Stimulated activated CD8-positive, alpha-beta memory T cell treated with anti-CD3 and anti-CD28 coated beads, Interleukin-15, amount 100 ng/mL, for 48 hours (primary cell): ENCODE measurements at places on chromosomes 12 and 14.

DNA sequence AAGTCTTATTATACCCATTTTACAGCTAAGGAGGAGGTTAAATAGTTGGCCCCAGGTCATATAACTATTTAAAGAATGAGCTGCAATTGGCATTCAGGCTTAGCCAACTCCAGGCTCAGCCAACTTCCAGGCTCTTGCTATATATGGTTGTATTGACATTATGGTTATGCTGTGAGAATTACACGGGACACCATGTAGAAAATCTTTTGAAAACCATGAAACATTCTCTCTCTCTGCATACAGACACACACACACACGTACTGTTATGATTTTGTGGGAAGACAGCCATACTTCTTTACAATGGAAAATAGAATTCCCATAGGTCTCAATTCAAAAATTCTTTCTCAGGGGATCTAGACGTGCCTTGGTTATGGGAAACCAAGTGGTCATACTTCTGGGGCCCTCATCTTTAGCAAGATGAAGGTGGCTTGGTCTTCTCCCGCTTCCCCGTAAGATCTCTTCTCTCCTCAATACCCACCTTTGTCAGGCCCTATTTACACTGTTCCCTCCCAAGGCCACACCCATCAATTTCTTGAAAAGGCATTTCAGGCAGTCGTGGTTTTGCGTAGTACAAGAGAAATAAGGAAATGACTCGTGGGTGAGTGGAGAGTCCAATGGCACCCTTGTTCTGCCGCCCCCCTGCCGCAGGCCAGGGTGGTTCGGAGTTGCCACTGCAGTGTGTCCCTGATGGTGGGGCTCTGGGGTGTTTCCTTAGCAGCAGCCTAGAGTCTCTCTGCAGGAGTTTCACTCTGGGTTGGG is 10.0 kb upstream of the GPRC5A start:
- DNase-seq, result no peak

- no peak for DNase-seq
Measured at GRCh38 chr14:38205119-38205813, 2.4 kb upstream of the SSTR1 start.

- no peak for DNase-seq
Measured at GRCh38 chr12:115364921-115365320, 680.9 kb upstream of the TBX3 start.

DNA sequence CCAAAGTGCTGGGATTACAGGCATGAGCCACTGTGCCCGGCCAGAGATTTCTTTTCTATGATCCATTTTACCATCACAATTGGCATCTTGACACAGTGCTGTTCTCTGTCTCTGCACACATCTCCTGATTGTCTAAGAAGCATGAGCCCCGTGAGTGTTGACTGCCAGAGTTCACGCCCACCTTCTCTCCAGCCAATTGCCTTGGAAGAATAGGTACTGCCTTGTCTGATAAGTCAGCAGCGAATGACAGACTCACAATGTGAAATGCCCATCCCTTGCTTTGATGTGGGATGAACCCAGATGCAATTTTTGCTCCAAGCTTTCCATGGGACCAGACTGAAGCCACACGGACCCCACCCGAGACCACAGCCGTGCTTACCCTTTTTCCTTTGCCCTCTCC is 19.3 kb downstream of the EIF5 start:
- DNase-seq, result no peak

DNA sequence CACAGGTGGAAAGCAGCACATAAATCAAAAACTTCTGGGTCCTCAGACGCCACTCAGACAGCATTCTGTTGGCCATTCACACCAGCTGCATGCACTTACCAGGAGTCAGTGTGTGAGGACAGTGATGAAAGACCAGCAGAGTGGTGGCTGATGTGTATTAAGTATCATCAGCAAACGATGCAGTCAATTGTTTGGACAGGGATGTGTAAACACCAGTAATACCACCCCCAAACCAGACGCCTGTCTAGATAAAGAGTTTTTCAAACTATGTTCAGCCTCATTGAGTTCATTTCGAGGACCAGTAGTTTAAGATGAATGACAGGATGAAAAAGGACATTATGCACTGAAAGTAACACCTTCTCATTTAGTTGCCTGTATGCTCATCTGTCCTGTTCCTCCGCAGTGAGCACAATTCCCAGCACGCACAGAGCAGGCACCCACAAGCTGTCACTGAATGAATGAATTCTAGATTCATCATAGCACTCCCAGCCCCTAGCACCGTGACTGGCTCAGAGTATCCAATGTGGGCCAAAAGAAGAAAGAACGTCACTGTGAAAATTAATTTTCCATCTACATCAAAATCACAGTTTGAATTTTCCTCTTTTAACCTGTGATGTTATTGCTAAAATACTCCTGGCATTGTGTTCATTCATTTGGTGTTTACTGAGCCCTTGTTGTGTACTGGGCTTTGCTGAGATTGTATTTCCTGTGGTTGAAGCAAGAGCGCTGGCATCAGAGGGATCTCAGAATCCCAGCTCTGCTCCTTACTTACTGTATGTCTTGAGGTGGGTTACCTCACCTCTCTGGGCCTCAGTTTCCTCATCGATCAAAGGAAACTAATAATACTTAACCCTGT is 124.8 kb upstream of the NOS1 start:
- no peak for DNase-seq

DNA sequence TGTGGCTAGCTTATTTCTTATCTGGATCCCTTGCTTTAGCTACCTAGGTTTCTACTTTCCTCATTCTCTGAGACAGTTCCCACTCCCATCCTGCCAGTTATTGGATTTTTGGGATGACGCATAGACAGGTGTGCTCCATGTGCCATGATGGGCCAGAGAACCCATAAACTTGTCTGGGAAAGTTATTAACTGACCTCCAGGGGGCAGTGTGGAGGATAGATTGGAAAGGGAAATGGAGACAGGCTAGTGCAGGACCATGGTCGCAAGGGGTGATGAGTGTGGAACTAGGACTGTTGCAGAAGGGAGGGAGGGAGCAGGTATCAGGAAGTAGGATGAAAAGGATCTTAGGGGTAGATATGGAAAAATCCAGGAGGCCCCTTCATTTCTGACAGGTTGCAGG is 80.3 kb downstream of the ESRRB start:
- DNase-seq, result peak; percentile 5

DNA sequence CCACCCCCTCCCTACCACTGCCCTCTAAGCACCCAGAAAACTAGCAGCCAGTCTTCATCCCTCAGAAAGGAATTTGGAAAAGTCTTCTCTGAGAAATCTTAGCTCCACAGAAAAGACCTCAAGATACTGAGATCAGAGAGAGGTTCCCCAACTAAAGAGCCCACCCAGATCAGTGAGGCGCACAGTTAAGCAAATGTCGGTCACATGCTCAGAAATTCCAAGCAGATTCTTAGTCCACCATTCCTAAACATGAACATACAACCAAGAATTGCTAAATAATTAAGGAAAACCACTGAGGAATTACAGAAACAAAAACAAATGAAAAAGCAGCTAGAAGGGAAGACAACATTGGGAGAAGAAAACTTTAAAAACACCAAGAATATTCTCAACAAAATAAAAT is 32.3 kb downstream of the MED13L start:
- DNase-seq, result no peak

- DNase-seq, result no peak
Measured at GRCh38 chr14:65346895-65347294, 65.6 kb upstream of the FUT8 start.

GRCh38 chr14:93954900-93955849 is 21.2 kb downstream of the ASB2 start:
- DNase-seq, result no peak

DNA sequence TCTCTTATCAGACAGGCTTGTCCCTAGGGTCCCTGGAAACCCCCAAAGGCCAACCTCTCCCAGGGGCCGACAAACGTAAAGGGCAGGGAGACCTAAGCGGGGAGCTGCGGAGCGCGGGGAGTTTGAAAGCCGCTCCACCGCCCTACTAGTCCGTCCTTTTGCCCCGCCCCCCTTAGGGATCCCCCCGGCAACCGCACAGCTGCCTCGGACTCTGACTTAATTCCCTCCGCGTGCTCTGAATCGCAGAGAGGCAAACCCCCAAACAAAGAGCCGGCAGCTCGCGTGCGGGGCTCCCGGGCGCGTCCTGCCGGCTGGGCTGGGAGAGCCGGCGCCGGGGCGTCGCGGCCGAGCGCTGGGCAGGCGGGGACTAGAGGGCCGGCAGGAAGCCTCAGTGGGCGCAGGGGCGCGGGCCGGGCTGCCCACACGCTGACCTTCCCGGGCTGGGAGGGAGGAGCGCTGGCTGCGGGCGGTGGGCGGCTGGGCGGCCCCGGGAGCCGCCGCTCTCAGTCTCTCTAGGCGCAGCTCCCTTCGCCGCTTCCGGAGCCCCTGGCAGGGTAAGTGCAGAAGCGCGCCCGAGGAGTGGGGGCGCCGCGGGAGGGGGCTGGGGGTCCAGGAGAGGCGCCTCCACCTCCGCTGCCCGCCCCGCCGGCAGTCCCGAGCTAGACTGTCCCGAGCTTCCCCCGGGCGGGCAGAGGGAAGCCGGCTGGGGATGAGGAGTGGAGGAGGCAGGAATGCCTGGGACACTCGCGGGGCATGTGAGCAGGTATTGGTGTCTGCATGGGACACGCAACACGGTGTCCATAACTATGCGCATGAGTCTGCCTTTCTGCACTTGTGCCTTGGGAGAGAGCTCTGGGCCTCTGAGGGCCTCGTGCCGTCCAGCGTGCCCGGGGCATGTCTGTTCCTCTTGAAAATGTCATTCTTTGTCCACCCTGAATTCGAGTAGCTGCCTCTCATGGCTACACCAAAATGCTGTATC is at the start of gene TSPAN11:
Gene TSPAN11, plus strand, starts transcription at position 506 of the 979 bp plus-strand sequence. CDS start 27,244 bp downstream, outside the sequence.
- DNase-seq, result no peak

DNA sequence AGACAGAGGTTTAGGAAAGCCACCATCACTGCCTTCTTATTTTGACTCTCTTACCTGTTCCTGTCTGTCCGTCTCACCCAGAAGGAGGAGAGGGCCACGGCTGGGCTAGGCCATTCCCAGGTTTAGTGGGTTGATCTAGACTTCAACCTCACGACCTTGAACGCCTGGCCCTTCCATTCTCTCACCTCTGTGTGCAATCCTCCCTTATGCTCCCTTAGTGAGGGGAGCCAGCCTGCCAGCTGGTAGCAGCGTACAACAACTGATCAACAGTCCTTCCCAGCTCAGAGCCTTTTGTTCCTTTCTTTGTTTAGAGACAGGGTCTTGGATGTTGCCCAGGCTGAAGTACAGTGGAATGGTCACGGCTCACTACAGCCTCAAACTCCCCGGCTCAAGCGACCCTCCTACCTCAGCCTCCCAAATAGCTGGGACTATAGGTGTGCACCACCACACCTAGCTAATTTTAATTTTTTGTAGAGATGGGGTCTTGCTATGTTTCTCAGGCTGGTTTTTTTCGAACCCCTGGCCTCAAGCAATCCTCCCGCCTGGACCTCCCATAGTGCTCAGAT is 123.9 kb downstream of the ZNF664 start:
- no peak for DNase-seq

GRCh38 chr12:1776170-1776921 is 44.0 kb upstream of the LRTM2 start:
- no peak for DNase-seq

DNA sequence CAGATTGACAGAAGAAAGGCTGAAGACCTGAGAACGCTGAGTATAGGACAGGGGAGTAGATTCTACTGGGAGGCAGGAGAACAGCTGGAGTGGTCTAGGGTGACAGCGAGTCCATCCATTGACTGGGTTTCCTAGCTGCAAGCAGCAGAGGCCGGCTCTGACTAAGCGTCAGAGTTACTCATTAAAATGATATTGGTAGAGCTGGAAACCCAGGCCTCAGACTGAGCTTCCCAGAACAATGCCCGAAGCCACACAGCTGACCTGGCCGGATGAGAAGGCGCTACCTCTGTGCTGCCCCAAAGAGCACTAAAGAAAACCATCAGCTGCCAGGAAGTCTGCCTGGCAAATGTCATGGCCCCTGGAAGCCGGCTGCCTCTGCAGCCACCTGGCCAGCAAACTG is 78.5 kb upstream of the FZD10 start:
- no peak for DNase-seq

DNA sequence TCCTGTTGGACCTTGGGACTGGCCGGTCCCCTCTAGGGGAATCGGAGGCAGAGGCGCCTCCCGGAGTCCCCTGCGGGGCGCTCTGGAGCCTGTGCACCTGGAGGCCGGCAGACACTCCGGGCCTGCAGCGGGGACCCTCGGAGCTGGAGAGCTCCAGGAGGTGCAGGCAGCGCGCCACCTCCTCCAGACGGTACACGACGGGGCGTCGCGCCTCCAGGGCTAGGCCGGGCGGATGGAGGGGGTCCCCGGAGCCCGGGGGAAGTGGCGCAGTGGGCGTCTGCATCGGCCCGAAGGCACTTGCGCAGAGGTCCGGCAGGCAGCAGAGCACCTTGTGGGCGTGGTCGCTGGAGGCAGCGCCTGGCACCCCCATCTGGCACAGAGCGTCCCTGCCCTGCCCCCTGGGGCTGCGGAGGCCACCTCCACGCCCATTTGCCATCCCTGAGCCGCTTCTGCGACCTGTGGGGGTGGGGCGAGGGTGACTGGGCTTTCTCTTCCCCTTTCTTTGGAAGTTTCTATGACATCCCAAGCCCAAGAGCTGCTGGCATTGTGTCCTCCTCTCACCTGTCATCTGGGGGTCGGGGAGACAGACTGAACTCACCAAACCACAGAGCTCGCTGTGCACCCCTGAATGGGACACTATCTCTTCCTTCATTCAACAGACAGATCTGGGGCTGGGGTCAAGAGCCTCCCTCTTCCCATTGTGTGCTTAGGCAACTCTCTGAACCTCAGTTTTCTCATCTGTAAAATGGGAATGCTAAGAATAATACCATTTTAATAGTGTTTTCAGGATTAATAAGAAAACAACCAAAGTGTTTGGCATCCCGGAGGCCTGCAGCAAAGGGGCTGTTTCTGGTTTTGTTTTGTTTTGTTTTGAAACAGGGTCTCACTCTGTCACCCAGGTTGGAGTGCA is 37.5 kb upstream of the CORO1C start:
- peak; percentile 12 for DNase-seq

- DNase-seq, result no peak
Measured at GRCh38 chr12:127459687-127460086, 807.3 kb upstream of the TMEM132C start.

DNA sequence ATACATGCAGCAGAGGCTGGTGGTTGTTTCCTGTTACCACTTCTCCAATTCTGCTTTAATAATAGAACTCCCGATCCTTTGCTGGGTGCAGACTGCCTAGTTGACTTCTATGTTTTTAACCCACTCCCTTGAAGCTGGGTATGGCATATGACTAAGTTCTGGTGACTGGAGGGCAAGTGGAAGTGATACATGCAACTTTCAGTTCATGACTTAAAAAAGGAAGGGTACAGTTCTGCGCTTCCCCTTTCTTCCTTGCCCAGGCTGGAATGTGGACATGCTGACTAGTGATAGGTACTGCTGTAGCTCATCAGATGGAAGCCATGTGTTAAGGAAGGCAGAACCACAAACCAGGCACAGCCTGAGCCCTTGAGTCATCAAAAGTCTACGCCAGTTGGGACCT is 2.4 kb upstream of the A2M start:
- no peak for DNase-seq

DNA sequence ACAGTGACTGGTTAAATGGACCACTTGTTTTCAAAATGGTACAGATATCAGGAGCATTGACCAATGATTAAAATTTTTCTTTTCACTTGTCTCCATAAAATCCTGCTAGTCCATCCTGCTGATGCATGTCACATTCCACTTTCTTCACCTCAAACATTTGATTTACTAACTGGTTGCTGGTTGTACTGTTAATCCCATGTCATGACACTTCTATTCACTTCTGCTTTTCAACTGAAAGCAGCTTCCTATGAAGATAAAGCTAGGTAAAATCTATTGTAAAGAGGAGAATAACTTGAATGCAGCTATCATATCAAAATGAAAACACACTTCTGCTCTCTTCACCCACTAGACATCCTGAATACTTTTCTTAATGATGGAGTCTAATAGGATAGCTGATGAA is 149.6 kb upstream of the OTX2 start:
- DNase-seq, result no peak
